ENCODE measurements at places on chromosomes 7 and 10. TPM values are rescaled to one million over a fixed set of nuclear protein-coding genes. Genes with fewer than 3 reads are reported as not detected.

C10orf105 gene
- not detected for total RNA-seq

TMEM184A gene
- under 0.01 TPM for total RNA-seq

NAT16 gene
- total RNA-seq, result not detected

AKR1D1 gene
- not detected for total RNA-seq

PGAM2 gene
- total RNA-seq, result 0.56 TPM

GIMAP5 gene
- 0.28 TPM for total RNA-seq

TRIM73 gene
- total RNA-seq, result 0.19 TPM

LIPJ gene
- total RNA-seq, result not detected

FAM200A gene
- total RNA-seq, result 7.0 TPM

AMZ1 gene
- total RNA-seq, result 1.4 TPM

HBP1 gene
- total RNA-seq, result 64.6 TPM

ZNF212 gene
- 3.9 TPM for total RNA-seq

FFAR4 gene
- total RNA-seq, result not detected

HTRA1 gene
- 232 TPM for total RNA-seq

FAM24B gene
- total RNA-seq, result 4.4 TPM

LBX1 gene
- not detected for total RNA-seq
